ENCODE measurements at places on chromosomes 16 and 17.
A peak's percentile ranks its signal among the peaks of the same experiment; 100 is the strongest.

DNA sequence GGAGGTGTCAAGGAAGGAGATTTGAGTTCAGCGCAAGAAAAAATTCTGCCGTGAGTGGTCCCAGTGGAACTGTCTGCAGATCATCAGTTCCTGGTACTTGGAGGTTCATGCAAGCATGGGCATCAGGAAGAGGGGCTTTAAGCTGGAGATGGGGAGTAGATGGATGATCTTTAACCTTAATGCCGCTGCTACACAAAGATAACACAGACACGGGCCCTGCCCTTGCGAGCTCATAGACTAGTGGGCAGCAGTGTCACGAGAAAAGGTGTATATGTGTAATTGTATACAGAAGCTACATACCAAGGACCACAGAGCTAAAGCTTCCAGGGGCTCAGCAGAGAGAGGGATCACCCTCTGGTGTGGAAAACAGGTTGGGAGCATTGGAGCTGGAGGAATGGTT lies 33.6 kb downstream of the PRSS54 start:
- DNase-seq = no peak

GRCh38 chr17:47961406-47961805 lies 3.7 kb upstream of the PRR15L start:
- no peak for DNase-seq

- DNase-seq = no peak
These were observed 4.4 kb downstream of the SCPEP1 start for GRCh38 chr17:56982312-56982711.

GRCh38 chr16:11402745-11403533 lies 57.7 kb downstream of the RMI2 start:
- DNase-seq = no peak

DNA sequence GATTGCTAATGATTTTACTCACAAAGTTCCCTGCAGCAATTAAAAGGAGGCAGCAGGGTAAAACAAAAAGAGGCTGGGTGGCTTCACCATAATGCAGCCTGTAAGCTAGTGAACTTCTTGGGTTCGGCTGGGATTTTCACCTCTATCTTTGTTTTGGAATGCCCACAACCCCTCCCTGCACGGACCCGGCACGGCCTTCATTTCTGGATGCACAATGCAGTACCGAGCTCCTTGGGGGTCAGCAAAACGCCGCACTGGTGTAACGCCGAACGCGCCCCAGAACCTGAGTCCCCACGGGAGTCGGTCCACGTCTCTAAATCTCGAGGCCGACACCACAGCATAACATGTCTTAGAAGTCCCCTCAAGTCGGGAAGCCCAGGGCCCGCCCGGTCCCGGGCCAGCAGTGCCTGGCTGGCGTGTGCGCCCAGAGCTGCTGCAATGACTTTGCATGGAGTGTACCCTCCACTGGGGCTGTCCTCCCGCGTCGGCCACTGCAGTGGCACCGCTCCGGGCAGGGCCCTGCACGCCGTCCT lies 759 bp downstream of the UBE2O start:
- no peak for DNase-seq

DNA sequence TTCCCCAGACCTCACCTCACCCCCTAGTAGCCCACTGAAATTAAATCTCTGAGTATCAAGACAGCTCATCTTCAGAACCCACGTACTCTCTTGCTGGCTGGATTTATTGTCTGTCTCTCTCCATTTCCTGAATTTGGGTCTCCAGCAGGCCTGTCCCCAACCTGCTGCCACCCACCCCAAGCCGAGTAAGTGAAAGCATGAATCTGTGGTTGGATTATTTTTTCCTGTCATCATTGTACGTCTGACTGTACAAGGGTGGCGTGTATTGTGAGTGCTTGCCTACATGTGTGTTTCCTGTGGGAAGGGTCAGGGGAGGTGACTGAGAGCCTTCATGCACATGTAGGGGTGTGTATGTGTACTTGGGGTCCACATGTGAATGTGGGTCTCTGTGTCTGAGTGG lies 5.4 kb downstream of the TNP2 start:
- no peak for DNase-seq

- DNase-seq = no peak
These were observed 1307.6 kb upstream of the GOT2 start for GRCh38 chr16:60041671-60042070.

- DNase-seq = no peak
These were observed 120.1 kb downstream of the SLC39A11 start for GRCh38 chr17:72972263-72972951.

GRCh38 chr16:59259074-59259949 lies 525.2 kb upstream of the GOT2 start:
- no peak for DNase-seq

GRCh38 chr17:1946021-1946932 lies 78.9 kb downstream of the RTN4RL1 start:
- no peak for DNase-seq

DNA sequence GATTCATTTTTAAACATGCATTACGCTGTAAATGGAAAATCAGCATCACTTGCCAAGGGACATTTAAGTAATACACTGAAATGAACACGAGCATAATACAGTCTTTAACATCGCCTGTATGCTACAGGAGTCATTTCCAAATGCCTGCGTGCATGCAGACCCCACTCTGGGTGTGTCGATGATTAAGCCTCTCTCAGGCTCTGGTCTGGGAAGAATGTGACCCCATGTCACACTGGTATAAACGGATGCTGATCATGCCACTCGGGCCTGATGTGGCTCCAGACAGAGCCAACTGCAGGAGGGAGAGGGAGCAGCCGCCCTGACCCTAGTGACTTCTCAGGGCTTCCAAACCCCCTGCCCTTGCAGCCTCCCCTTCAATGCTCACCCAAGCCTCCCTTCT lies 10.8 kb downstream of the EMP2 start:
- no peak for DNase-seq

- DNase-seq = no peak
These were observed at the start of gene MT1M for GRCh38 chr16:56632156-56632847. Gene MT1M, plus strand, starts transcription at chr16:56632659. Its CDS starts 73 bp downstream, at chr16:56632732.

GRCh38 chr17:32746280-32746679 lies 130.6 kb downstream of the MYO1D start:
- peak; percentile 68 for DNase-seq

DNA sequence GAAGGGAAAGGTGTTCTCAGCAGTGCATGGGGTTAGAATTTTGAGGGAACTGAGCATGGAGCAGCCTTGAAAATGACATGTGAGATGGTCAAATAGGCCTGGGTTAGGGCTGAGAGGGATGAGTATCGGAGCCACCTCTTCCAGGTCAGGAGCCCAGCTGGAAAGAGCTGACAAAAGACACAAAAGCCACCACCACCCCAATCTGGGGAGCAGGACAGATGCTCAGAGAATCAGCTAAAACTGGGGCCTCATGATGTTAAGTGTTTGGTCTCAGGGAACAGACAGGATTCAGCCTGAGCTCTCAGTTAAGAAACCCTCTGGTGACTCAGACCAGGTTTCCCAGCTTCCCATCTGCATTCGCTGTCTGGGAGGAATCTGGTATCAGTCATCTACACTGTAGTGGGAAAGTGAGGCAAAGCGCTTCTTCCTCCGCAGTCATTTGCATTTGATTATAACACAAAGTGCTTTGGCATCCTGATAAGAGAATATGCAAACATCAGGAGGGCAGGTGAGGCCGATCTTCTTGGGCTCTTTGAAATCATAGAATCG lies 2.6 kb downstream of the WNT9B start:
- DNase-seq = no peak

- DNase-seq = no peak
These were observed 130.3 kb upstream of the FAM20A start for GRCh38 chr17:68731465-68731864.

GRCh38 chr17:9456330-9456729 lies 119.3 kb downstream of the STX8 start:
- no peak for DNase-seq

- no peak for DNase-seq
These were observed 862 bp downstream of the DCAKD start for GRCh38 chr17:45050481-45051059.

- no peak for DNase-seq
These were observed 106.4 kb upstream of the CES5A start for GRCh38 chr16:55981557-55981956.

DNA sequence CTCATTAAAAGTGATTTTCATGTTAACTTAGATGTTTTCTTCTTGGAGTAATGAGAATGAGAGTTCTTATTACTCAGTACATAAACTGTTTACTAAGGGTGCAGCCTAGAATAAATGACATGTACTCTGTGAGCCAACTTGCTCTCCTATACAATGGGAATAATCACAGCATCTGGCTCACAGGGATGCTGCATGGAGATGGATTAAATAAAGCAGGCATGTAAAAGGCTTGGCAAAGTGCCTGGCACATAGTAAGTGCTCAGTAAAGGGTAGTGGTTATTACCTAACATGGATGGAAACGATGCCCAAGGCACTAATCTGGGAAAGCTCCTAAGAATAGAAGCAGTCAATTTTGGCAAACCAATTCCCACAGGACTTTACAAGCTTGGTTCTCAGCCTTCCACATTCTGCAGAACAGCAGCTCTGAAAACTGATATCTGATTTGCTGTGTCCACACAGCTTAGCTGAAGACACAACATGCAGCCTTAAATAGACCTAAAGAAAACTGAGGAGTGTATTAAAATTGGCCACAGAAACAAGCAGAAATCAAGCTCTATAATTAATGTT lies 176.1 kb downstream of the ABCC12 start:
- DNase-seq = no peak

GRCh38 chr17:31843070-31843745 lies 15.8 kb downstream of the COPRS start:
- DNase-seq = no peak

GRCh38 chr16:58487566-58488351 lies 12.2 kb upstream of the NDRG4 start:
- DNase-seq = peak; percentile 69

DNA sequence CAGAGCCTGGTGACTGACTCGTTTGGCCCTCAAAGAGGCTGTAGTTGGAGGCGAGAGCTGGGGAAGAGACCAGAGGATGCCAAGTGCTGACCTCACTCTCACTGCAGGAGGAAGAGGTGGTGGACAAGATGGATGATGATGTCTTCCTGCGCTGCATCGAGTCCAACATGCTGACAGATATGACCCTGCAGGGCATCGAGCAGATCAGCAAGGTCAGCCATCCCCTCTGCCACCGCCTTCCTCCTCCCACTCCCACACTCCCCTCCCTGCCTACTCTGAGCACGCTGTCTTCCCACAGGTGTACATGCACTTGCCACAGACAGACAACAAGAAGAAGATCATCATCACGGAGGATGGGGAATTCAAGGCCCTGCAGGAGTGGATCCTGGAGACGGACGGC lies 26.9 kb downstream of the POLR2A start:
- DNase-seq = no peak

DNA sequence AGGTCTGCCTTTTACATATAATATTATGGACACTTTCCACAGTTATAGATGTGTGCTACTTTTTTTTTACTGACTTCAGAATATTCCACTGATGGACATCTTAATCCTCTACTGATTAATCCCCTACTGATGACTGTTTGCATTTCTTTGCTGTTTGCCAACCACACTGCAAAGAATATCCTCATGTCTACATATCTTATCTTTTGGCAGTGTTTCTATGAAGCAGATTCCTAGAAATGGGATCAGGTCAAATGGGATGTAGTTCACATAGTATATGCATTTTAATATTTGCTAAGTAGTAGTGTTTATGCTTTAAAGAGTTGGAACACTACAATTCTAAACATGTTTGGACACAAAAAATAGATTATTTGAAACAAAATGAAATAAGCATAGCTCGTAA lies 3.2 kb downstream of the CCL3 start:
- no peak for DNase-seq

DNA sequence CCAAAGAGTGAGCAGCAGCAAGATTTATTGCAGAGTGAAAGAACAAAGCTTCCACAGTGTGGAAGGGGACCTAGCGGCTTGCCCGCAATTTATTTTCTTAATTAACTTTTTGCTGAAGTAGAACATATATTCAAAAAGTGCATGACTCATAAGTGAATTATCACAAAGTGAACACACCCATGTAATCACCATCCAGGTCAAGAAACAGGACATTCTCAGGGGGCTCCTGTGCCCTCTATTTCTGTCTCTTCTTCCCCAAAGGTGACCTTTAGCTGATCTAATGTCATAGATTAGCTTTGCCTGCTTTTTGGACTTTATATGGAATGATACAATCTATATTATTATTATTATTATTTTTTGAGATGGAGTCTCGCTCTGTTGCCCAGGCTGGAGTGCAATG lies 19.9 kb downstream of the ERAL1 start:
- DNase-seq = no peak

GRCh38 chr17:7552621-7553051 lies 3.8 kb downstream of the TNFSF12 start:
- no peak for DNase-seq

DNA sequence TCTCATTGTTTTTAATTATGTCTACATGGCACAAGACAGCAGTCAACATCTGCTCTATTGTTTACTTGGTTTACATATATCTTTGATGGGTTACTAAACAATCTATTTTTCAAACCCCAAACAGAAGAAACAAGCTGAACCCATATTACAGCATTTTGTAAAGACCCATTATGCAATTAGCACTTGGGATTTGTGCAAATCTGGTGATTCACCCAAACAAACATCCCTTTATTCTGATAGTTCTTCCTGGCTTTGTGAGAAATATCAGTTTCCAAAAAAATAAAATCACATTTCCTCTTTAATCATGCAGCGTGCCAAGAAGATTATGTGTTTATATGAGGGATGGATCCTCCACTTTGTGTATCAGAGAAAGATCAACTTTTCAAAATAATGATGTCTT lies 16.8 kb upstream of the RBFOX1 start:
- DNase-seq = no peak

DNA sequence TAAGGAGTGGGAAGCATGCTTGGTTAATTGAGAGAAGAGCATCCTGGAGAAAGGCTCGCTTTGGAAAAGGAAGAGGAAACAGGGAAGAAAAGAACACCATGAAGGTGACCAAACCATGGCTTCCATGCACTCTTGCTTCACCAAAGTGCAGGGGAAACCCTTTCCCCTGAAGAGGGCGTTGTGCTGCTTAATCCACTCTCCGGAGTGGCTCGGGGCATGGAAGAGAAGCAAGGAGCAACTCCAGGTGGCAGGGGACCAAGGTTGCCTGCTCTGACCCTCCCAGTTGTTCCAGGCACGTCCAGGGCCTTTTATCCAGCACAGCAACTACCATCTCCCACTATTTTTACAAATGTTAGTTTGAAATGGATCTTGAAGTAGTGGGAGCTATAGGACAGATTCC lies 108.1 kb downstream of the STX8 start:
- no peak for DNase-seq

- no peak for DNase-seq
These were observed 58.1 kb downstream of the PPM1E start for GRCh38 chr17:58813712-58814111.

- DNase-seq = no peak
These were observed 114.3 kb downstream of the ABCC1 start for GRCh38 chr16:16063683-16064082.

DNA sequence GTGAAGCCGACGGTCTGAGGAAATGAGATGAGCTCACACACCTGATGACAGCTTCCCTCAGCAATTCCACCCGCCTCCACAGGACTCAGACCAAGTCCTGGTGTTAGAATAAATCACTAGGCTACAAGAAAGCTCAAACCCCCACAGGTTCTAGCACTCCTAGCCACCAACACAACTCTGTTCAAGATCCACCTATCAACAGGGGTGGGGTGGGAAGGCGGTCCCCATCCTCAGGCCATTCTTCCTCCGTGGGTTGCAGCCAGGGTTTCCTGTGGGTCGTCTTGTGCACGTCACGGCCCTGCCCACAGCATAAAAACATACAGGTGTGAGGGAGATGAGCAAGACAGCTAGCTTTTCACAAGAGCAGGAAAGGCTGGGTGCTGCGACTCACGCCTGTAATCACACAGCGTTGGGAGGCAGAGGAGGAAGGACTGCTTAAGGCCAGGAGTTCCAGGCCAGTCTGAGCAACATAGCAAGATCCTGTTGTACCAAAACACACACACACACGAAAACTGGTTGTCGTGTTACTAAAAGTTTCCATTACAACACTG lies 81.1 kb downstream of the ANKRD11 start:
- DNase-seq = no peak

Measured in kidney capillary endothelial cell (primary cell).